ENCODE measurements at places on chromosomes 2 and 18.

DNA sequence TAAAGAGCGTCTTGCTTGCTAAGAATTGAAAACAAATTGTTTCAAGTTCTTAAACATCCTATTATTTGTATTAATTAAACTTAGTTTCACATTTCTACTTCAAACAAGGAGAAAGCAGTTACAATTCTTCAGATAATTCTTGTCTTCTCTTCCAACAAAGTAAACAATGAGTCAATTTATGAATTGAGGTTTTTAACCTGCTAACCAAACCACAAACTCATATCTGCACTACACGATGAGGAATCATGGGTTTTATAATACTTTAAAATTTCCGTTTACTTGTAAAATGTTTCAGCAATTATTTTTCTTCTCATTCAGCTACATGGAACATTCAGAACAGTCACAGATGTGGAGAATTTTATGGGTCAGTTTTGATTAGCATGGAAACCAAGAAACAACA is 114.2 kb downstream of the SPIRE1 start:
- no peak for DNase-seq

DNA sequence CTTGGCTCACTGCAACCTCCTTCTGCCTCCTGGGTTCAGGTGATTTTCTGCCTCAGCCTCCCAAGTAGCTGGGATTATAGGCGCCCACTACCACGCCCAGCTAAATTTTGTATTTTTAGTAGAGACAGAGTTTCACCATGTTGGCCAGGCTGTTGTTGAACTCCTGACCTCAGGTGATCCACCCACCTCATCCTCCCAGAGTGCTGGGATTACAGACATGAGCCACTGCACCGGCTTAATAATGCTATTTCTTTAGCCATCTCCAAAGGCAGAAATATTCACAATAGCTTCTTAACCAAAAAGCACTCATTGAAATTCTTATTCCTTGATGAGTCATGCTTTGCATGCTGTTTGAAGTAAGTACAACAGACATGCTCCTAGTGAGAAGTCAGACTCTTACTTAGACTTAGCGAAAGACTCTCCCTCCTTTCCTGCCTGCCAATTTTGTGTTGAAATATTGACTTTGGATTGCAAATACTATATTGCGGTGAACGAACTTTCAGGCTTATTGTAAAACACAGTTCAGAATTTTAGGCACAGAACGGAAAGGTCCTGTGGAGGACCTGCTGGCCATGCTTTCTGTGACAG is 4.4 kb downstream of the ACTR3 start:
- DNase-seq: no peak

DNA sequence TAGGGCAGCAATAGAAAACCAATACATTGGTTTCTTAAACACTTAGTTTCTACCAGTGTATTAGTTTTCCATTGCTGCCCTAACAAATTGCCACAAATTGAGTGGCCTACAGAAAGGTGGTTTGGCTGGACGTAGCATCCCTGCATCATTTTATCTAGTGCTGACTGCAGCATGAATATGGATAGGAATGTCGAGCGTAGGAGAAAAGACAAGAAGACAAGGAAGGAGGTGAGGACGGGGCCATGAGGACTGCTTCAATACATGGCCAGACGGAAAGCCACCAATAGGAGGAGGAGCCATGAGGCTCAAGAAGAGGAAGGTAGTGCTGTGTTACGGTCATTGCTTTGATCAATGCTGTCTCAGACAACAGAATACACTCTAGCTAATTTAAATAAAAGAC is 154.5 kb upstream of the NDUFV2 start:
- DNase-seq: no peak

DNA sequence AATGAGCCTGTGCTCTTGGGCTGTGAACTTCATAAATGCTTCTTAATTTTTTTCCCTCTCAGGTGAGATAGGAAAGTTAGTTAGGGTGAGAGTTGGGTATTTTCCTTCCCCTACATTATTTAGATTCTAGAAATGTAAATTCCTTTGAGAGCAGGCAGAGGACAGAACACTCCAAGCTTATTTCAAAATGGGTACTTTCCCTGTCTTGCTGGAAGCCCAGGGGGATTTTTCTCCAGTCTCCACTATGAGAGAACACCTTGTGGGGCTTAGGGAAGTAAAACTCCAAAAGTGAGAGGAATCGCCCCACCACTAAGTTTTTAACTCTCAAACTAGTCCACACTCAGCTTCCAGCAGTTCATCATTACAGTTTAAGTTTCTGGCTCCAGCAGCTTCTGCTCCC is 253.2 kb upstream of the CTAGE1 start:
- DNase-seq: no peak

All from stimulated activated CD4-positive, alpha-beta T cell treated with anti-CD3 and anti-CD28 coated beads, TNF-alpha, amount 100 ng/mL, for 1 hour (primary cell).